ENCODE measurements at places on chromosomes 11 and 22. TPM values are rescaled to one million over a fixed set of nuclear protein-coding genes. Genes with fewer than 3 reads are reported as not detected.

- no peak for DNase-seq
- H3K36me3 ChIP-seq, result no peaks in the 10 kb centered on the region
- peaks cover 44% of the 10 kb centered on the region for H3K4me1 ChIP-seq
- H3K4me3 ChIP-seq, result no peak overlapping the region
Measured at GRCh38 chr11:125074511-125075241, 11.6 kb downstream of the SLC37A2 start.

DNA sequence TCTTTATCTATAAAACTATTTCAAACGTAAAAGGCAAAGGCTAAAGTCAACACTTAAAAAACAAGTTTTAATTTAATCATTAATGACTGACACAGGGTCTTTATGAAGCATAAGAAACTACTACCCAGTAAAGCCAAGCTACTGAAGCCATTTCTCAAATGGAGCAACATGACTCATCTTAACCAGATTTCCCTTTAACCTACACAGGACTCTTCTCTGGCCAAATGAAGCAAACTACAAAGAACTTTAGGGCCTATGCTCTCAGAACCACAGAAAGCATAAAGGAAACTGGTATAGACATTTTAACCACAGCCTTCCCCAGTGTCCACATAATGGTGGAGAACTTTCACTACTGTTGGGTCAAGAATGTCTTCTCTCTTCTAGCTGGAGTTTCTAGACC is 34.7 kb downstream of the ALG9 start:
- peaks cover 83% of the 10 kb centered on the region for H3K36me3 ChIP-seq
- DNase-seq, result no peak
- no peaks in the 10 kb centered on the region for H3K4me1 ChIP-seq

GRCh38 chr11:73781303-73781702 is 6.4 kb upstream of the MRPL48 start:
- H3K4me1 ChIP-seq, result peaks cover 5% of the 10 kb centered on the region
- no peaks in the 10 kb centered on the region for H3K27me3 ChIP-seq
- no peaks in the 10 kb centered on the region for H3K36me3 ChIP-seq
- H3K4me3 ChIP-seq, result no peak overlapping the region

- H3K27ac ChIP-seq, result no peak overlapping the region
- no peaks in the 10 kb centered on the region for H3K27me3 ChIP-seq
- H3K36me3 ChIP-seq, result no peaks in the 10 kb centered on the region
- H3K4me1 ChIP-seq, result peaks cover 41% of the 10 kb centered on the region
Measured at GRCh38 chr22:40116496-40117200, 61.1 kb upstream of the TNRC6B start.

DNA sequence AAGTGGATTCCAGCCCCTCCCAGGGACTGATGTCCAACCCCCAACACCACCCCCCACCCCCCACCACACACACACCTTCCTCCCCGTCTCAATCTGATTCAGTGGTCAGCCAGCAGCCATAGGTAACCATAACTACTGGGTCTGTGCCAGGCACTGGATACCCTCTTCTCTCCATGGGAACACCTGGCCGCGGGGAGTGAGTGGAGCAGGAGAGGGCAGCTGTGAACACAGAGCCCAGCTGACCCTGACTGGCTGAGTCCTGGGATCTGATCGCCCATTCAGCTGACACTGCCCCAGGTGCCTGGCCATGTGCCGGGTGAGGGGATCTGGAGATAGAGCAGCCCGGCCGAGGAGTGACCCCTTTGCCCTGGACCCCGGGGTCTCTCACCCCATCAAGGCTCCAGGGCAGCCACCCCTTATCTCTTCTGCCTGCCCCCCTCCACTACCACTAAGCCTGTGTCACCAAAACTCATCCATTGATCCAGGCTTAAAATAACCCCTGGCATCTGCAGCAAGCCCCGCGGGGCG is 2.6 kb upstream of the SHISA8 start:
- H3K36me3 ChIP-seq, result no peaks in the 10 kb centered on the region
- H3K27ac ChIP-seq, result no peak overlapping the region
- H3K27me3 ChIP-seq, result peaks cover 55% of the 10 kb centered on the region
- H3K4me1 ChIP-seq, result peaks cover 29% of the 10 kb centered on the region

Gene APBB1
- 92.9 TPM for total RNA-seq

Gene LARGE2
- not detected for total RNA-seq

Gene RASD2
- 1.4 TPM for total RNA-seq

Measured in heart right ventricle (tissue), 16 donors.